ENCODE measurements at places on chromosomes 7 and 10.
A peak's percentile ranks its signal among the peaks of the same experiment; 100 is the strongest.

DNA sequence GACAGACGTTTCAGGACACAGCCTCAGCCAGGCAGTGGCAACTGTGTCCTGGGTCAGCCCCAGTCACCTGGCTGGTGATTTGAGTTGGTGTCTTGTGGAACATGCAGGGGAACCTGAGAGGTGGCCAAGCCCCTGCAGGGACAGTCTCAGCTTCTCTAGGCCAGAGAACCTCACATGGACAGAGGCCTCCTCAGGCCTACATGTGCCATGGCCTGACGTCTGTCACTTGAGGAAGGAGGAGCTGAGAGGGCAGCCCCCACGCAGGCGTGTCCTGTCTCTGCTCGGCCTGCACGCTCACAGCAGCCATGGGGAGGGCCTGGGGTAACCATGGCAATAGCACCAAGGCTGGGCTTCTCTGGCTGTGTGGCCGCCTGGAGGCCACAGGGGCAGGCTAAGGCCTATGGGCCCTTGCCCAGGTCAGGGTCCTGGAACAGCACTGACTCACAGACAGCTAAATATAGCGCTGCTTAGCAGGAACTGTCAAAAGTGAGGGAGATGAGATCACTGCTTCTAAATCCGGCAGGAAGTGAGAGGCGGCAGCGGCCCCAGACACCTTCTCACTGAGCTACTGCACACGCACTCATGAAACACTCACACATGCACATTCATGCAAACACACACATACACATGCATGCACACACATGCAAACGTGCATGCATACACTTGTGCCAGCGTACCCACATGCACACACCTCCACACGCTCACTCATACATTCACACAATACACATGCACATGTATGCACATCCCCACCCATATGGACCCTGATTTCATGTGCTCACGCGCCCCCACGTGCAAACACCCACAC is 57.0 kb downstream of the YKT6 start:
- peak; percentile 86 for DNase-seq

- DNase-seq, result no peak
These were observed 217.3 kb upstream of the CCDC6 start for GRCh38 chr10:60123668-60124067.

DNA sequence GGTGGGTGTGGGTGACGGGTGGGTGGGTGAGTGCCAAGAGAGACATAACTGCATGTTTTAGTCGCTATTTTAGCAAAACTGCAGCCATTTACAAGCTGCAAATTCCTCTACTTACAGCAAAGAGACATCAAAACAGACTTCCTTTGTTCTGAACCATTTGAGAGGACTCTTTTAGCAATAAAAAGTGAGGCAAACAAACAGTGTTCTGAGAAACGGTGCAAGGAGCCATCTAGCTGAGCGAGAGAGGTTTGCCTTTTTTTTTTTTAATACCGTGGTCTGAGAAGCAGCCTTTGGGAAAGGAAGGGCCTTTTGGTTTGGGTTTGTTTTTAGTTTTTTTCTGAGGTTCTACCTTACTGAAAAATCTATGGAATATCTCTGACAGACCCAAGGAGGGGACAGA is 62.9 kb downstream of the SCRN1 start:
- DNase-seq, result no peak

DNA sequence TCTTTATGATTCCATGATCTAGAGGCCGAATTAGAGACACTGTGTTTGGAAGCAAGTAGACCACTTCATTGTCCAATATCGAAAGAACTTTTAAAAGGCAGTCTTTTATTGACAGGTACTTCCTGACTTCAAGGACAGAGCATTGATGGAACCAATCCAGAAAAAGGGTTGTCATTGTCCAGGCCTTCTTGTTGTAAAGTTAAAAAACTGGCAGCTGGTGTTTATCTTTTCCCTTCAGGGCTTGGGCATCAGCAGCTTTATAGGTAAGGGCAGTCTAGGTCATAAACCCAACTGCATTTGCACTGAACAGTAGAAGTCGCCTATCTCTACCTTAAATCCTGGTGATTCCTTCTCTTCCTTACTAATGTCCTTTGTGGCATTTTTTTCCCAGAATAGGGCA is 95.6 kb downstream of the ST7 start:
- no peak for DNase-seq

- DNase-seq, result no peak
These were observed 3.6 kb downstream of the FAM53B start for GRCh38 chr10:124740369-124741280.

GRCh38 chr7:73521636-73522104 is 423 bp downstream of the BAZ1B start:
- no peak for DNase-seq

DNA sequence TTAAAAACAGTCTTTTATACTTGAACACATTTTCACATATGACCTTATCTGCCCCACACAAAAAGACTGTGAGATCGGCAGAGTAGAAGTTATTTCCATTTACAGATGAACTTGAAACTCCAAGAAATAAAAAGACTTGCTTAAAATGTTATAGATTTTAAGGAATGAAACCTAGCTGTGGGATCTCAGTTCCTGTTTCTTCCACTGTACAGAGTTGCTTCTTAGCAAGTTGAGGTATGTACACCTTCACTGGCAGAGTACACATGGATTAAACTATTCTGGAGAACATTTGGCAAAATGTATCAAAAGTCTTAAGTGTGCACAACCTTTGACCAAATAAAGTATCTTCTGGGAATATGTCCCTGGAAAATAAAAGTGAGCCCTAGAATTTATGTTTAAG is 48.3 kb downstream of the A1CF start:
- no peak for DNase-seq

GRCh38 chr10:111079781-111080180 is 3.0 kb downstream of the ADRA2A start:
- no peak for DNase-seq

DNA sequence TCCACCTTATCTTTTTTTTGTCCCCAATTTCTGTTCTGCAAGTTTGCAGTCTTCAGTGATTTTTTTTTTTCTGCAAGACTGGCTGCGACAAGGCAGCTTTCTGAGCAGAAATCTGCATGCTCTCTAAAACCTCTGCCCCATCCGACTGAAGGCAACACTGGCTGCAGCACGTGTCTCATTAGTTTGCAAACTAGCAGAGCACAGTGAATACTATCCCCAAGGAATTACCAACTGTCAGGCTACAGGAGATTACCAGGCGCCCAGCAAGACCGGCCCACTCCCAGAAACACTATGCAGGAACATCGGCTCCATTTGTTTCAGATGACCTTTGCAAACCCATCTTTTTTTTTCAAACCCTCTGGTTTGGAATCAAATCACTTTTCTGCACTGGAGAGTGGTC is 538.8 kb downstream of the SORCS1 start:
- DNase-seq, result no peak

- no peak for DNase-seq
These were observed 68.9 kb upstream of the NMT2 start for GRCh38 chr10:15237351-15237750.

DNA sequence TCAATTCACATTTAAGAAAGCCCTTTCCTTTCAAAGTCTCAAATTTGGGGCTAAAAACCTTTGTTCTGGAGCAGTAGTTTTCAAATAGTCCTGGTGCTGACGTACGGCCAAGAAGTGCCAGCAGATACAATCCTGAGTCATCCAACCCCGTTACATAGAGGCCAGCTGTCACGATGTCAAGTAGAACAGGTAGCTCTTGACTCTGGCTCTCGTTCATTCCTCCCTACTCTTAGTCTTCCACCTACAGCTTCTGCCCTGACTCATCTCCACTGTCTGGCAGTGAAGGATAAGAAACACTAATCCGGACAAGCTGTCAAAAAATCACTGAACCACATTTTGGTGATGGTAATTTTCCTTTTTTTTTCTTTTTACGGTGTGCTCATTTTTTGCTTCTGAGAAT is 132.4 kb upstream of the PTN start:
- no peak for DNase-seq

- no peak for DNase-seq
These were observed 250.9 kb upstream of the SORCS1 start for GRCh38 chr10:107415446-107415845.

DNA sequence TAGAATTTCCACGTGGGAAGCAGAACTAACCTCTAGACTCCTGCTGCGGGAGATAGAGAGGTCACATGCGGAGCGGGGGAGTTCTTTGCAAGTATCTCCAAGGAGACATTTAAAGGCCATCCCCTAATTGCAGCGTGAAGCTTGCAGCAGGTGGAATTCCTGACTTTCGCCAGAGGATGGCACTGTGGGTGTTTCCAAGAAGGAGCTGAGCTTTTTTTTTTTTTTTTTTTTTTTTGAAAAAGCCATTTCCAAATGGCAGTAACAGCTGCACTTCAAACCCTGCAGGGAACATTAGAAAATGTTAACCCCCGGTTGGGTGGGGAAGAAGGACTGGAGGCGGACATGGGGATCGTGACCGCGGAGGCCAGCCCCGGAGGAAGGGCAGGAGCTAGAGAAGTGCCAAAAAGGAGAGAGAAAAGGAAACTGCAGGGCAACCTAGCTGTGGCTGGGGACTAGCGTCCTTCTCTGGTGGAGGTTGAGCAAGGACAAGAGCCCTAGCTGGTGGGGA is 487.7 kb downstream of the TYW1 start:
- peak; percentile 11 for DNase-seq

DNA sequence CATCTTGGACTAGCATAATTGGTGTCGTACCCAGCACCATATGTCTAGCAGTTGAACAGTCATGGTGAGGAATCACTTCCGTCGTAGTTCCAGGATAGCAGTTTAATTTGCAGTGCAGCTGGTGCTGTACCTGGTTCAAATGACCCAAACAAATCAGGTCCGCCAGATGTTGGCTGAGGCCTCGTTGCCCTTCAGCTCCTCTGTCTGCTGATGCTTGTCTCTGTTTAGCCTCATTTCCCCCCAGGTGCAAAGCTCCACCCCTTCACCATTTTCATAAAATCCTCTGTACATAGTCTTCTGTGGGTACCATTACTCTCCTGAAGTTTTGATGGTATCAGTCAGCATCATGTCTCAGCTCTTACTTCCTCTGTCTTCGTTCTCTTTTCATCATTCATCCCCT is 35.1 kb downstream of the UMAD1 start:
- no peak for DNase-seq

DNA sequence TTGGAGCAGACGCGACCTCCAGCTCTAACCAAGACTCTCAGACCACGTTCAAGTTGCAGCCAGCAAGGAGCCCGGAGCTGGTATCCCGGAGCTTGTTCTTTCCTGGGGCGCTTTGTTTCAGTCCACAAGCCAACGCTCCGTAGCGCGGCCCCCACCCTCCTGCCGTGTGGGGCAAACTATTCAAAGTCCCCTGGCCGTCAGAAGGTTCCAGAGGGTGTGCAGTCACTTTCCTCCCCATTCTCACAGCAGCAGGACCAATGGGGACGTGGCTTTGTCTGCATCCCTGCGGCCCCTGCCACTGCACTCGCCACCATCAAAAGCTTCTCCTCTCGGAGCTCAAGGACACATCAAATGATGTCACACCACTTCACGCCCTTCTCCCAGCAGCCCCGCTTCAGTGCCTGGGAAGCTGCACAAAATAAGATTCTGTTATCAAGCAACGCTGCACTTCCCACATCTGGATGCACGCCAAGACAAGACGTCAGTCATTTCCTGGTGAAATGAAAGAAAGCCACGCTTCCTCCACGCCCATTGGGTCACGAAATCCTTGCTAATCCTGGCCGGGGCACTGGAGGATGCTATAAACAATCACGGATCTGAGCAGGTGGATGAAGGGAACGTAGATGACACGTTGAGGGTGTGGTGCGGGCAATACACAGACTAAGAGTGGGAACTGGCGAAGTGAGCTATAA is 348.2 kb downstream of the PTPRN2 start:
- DNase-seq, result no peak

GRCh38 chr10:113872139-113873030 is 17.9 kb downstream of the NHLRC2 start:
- no peak for DNase-seq

DNA sequence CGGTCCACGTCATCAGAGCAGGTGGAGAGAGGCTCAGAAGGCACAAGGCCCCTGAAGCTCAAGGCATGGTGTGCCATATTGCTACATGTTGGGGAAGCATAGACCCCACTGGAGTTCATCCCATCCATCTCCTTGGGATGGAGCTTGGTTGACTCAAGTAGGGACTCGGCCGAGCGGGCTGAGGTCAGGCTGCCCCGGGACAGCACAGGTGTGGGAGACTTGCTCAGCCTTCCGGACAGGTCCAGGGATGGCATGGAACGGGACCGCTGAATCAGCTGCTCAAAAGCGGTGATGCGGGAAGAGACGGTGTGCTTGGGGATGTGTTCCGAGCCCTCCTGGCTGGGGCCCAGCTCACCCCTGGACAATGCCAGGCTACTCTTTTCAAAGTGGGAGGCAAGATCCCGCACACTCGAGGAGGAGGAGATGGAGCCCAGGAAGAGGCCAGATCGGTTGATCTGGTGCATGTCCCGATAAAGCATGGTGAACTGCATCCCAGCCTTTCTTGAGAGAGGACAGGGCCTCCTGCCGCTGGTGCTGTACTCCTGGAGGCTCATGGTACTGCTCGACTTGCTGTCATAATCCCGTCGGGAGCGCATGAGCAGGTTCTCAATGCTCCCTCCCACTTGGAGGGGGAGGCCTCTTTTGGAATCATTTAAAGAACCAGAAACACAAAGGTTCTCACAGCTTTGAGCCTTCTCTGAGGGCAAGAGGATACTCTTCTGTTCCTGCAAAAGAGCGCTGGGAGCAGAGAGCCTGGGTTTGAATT is 65.6 kb upstream of the PDLIM1 start:
- DNase-seq, result no peak

DNA sequence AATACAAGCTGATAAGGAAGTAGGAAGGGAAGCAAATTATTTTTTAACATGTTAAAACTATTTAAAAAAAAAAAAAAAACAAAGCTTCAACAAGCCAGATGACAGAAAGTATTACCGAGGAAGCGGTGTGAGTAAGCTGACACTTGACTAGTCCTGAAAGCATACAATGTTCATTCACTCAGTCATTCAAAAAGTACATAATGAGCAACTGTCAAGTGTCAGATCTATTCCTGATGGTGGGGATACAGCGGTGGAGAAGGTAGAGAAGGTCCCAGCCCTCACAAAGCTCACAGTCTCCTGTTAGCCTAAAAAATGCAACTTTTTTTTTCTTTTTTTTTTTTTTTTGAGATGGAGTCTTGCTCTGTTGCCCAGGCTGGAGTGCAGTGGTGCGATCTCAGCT is 40.0 kb downstream of the RAPGEF5 start:
- DNase-seq, result no peak

- DNase-seq, result no peak
These were observed 44.9 kb upstream of the ADGRA1 start for GRCh38 chr10:133042816-133043215.

GRCh38 chr10:9911488-9911887 is 1106.2 kb upstream of the CELF2 start:
- no peak for DNase-seq

DNA sequence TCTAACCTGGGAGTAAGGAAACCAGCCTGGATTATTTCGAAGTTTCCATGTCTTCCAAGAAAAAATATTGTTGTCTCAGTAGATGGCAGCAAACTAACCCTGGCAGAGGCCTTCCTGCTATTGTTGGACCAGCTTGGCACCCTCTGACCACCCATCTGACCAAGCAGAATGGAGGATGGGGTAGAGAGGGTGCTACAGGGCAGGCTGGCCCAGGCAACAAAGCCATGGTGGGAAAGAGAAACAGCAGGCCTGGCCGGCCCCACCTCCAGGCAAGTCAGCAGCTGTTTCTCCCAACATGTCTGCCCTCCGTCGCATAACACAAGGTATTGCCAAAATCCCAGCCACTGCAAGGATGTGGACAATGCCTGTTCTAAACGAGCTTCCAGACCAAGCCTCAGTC is 95.0 kb downstream of the FAM53B start:
- no peak for DNase-seq
